ENCODE measurements at places on chromosomes 16 and 17.
A peak's percentile ranks its signal among the peaks of the same experiment; 100 is the strongest.

- no peak for DNase-seq
Measured at GRCh38 chr17:57636985-57637665, 108.0 kb downstream of the CCDC182 start.

GRCh38 chr17:60090417-60090816, 11.7 kb upstream of the HEATR6 start:
- DNase-seq: no peak

DNA sequence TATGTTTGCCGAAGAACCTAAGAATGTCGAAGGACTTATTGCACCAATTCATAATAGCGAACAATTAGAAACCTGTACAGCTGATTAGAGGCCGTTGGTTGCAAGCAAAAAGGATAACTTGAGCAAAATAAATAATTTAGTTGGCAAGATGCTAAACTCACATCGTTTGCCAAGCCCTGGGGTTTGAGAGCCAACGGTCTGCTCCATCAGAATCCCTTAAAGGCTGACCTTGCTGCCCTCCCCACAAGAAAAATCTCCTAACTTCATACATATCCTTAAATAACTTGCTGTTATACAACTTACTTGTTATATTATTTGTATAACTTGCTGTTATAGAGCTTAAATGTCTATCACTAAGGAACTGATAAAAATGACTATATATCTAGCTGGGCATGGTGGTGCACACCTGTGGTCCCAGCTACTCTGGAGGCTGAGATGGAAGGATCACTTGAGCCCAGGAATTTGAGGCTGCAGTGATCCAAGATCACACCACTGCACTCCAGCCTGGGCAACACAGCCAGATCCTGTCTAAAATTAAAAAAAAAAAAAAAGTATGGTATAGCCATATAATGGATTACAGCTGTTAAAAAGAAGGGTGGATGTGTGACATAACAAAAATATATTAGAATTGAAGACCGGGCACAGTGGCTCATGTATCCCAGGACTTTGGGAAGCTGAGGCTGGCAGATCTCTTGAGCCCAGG, 1.9 kb upstream of the TRIM37 start:
- no peak for DNase-seq

DNA sequence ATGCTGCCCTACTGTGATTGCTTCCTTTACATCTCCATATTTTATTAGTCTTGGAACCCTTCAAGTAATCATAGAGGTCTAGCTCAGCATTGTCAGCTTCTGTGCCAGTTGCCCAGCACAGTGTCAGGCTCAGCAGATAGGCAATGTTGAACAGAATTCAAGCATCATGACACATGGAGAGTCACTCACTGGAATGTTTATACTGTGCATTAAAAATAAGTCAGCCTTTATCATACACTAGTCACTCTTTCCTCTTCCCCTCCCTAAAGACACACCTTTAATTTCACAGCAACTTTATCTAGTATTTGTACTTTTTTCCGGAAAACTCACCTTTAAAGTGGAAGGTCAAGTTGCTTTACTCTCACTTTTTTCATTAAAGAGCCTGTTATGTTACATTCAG, 253.8 kb upstream of the CDH11 start:
- no peak for DNase-seq

- peak; percentile 24 for DNase-seq
Measured at GRCh38 chr17:76772842-76773525, 35.1 kb downstream of the MFSD11 start.

DNA sequence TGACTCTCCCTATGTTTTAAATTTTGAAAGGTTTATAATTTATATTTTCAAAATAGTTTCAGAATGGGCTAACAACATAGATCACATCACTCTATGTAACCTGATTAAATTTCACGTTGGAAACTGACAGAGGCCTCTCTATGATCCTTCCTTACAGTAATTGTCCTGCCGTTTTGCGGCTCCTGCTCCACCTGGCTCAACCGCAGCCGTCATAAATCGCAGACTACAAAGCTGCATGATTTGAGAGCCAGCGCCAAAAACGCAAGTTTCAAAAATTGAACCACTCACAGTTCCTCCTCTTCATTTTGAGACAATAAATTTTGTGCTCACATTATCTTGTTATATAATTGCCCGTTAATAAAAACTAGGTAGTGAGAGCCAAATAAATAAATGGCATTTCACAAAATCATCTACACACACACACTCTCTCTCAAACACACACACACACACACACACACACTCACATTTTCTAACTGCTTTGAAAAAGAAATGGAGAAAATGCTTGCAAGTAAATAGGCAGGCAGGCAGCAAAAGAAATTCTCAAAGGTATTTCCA, 263.1 kb upstream of the PSMD7 start:
- no peak for DNase-seq

- DNase-seq: no peak
Measured at GRCh38 chr17:58873926-58874325, 118.3 kb downstream of the PPM1E start.

GRCh38 chr17:17783116-17783824, 53.5 kb downstream of the SREBF1 start:
- peak; percentile 66 for DNase-seq

- no peak for DNase-seq
Measured at GRCh38 chr16:73172241-73172972, 124.5 kb upstream of the ZFHX3 start.

GRCh38 chr17:17770632-17771044, 66.1 kb downstream of the SREBF1 start:
- DNase-seq: no peak

GRCh38 chr17:41481036-41481435, at the start of gene KRT35:
Gene KRT35 (minus strand): TSS chr17:41481151. CDS start chr17:41481097, 54 bp downstream.
- no peak for DNase-seq

DNA sequence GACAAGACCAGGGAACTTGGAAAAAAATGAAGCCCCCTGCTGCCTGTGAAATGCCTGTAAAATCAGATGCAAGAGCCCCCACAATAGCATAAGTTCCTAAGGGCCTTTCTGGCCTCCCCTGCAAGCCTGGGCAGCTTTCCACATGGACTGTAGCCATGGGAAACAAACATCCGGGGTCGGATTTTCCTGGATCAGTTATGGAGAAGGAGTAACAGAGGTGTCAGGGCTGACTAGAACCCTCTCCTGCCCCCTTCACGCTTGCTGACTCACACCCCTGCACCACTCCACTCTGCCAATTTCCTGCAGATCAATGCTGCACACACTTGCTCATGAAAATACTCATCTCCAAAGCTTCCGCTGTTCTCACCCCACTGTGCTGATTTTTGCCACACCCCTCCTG, 258.6 kb downstream of the CBLN1 start:
- DNase-seq: no peak

DNA sequence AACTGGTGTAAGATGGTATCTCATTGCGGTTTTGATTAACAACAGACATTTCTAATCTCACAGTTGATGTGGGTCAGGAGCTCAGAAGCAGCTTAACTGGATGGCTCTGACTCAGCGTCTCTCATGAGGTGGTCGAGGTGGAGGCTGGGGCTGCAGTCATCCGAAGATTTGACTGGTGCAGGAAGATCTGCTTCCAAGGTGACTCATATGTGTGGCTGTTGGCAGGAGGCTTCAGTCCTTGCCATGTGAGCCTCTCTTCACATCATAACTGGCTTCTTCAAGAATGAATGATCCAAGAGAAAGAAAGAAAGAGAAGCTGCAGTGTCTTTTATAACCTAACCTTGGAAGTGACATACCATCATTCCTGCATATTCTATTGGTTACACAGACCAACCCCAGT, 376.1 kb downstream of the SEC14L1 start:
- DNase-seq: no peak

GRCh38 chr16:4002121-4002520, 114.1 kb downstream of the ADCY9 start:
- DNase-seq: no peak

- DNase-seq: no peak
Measured at GRCh38 chr17:50840311-50840851, 5.0 kb downstream of the WFIKKN2 start.

- no peak for DNase-seq
Measured at GRCh38 chr17:35404360-35404759, 27.9 kb downstream of the SLFN12 start.

DNA sequence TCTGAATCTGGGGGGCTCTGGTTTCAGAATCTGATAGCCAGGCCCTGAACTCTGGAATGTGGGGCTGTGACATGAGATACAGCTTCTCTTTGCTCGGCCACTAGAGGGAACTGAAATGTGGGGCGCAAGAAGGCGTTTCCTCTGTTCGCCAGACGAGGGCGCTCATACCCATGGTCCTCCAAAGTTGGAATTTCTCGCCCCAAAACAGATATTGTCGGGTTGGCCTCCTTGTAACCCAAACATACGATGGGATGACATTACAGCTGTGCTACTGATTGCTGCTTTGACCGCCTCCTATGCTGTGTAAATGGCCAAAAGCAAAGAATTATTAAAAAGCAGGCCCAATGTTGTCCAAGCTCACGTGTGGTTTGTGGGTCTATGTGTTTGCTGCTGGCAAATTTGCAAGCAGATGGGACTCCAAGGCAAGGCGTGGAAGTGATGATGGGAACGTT, 13.1 kb upstream of the MSI2 start:
- peak; percentile 79 for DNase-seq

DNA sequence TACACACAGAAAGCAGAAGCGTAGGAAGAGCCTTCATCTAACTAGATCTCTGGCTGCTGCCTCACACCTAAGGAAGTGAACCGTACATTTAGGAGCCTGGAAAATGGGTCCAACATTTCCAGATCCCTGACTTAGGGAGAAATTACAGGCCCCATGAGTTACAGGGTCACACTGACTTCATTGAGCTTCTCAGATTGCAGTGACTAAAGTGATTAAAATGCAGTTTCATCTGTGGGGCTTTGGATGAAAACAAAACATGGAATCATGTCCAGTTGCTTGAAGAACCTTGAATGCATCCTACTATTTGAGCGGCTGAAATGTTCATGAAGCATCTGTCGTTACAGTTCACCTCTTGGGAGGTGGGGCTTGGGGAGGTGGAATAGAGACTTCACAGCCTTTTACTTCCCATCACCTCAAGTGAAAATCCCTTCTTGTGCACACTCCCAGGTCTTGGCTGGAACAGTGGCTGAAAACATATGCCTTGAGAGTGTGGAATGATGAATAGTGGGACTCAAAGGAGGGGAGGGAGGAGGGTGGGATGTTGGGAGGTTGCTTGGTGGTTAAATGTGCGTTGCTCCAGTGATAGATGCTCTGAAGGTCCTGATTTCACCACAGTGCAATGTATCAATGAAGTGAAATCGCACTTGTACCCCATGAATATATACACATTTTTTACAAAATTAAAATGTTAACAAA, 19.7 kb downstream of the TEKT3 start:
- DNase-seq: no peak

- DNase-seq: no peak
Measured at GRCh38 chr16:15440852-15441251, 6.5 kb downstream of the BMERB1 start.

GRCh38 chr16:78431004-78431670, 331.7 kb downstream of the WWOX start:
- DNase-seq: no peak

- DNase-seq: no peak
Measured at GRCh38 chr17:8155996-8156245, 3.7 kb upstream of the PER1 start.

All from activated CD4-positive, alpha-beta T cell treated with anti-CD3 and anti-CD28 coated beads, Interleukin-2, amount 10 ng/mL, durations not matched to agents 7 days and 5 days (primary cell).